B cell (primary cell): ENCODE measurements at places on chromosomes 2 and 18. TPM values are rescaled to one million over a fixed set of nuclear protein-coding genes. Genes with fewer than 3 reads are reported as not detected.

DNA sequence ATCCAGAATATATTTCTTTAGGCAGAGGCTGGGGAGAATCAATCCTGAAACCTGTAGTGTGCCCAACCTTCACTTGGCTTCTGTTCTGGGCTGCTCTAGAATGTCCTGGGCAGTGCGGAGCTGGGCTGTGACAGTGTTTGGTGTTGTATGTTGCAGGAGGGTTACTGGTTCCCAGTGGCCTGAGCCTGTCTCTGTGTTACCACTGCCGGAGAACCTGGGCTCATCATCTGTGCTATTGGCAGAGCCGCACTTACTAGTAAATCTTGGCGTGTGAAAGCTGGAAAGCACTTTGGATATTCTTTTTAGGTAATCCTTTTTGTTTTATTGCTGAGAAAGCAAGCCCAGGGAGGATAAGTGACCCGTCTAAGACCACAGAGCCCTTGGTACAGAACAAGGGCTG is 412.9 kb downstream of the SLC4A3 start:
- DNase-seq, result no peak
- H3K27me3 ChIP-seq, result no peaks in the 10 kb centered on the region
- H3K36me3 ChIP-seq, result no peaks in the 10 kb centered on the region
- H3K4me1 ChIP-seq, result no peaks in the 10 kb centered on the region

DNA sequence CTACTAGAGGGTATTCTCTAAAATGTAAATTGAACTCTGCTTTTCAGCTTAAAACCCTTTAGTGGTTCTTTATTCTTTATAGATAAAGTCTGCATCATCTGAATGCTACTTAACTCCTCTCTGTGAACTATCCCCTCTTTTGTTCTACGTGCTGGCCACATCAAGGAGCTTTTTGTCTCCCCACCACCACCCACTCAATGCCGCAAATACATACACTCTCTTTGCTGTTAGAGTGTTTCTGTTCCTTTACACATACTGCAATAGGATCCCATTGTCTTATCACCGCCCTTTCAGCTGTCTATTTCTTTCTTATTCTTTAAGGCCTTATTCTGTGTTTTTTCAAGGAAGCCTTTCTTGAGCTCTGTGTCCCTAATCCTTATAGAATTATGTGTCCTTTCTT is 83.3 kb downstream of the EML4 start:
- no peak for DNase-seq

GRCh38 chr2:115248066-115248465 is 805.6 kb downstream of the DPP10 start:
- H3K36me3 ChIP-seq, result no peaks in the 10 kb centered on the region
- no peak overlapping the region for H3K27ac ChIP-seq
- H3K4me1 ChIP-seq, result no peaks in the 10 kb centered on the region
- no peak overlapping the region for H3K4me3 ChIP-seq
- H3K27me3 ChIP-seq, result no peaks in the 10 kb centered on the region
- no peak for DNase-seq

- H3K36me3 ChIP-seq, result no peaks in the 10 kb centered on the region
- no peak for DNase-seq
- no peak overlapping the region for H3K27ac ChIP-seq
- H3K4me1 ChIP-seq, result no peaks in the 10 kb centered on the region
Measured at GRCh38 chr2:236700703-236701102, 131.1 kb downstream of the ACKR3 start.

- H3K36me3 ChIP-seq, result no peaks in the 10 kb centered on the region
- H3K4me3 ChIP-seq, result no peak overlapping the region
- no peak for DNase-seq
Measured at GRCh38 chr2:231410293-231411004, 14.9 kb downstream of the B3GNT7 start.

GRCh38 chr2:135030826-135031225 is 16.4 kb downstream of the MAP3K19 start:
- no peaks in the 10 kb centered on the region for H3K4me1 ChIP-seq
- DNase-seq, result no peak
- H3K27ac ChIP-seq, result no peak overlapping the region
- no peaks in the 10 kb centered on the region for H3K36me3 ChIP-seq
- no peak overlapping the region for H3K4me3 ChIP-seq
- H3K27me3 ChIP-seq, result no peaks in the 10 kb centered on the region

DNA sequence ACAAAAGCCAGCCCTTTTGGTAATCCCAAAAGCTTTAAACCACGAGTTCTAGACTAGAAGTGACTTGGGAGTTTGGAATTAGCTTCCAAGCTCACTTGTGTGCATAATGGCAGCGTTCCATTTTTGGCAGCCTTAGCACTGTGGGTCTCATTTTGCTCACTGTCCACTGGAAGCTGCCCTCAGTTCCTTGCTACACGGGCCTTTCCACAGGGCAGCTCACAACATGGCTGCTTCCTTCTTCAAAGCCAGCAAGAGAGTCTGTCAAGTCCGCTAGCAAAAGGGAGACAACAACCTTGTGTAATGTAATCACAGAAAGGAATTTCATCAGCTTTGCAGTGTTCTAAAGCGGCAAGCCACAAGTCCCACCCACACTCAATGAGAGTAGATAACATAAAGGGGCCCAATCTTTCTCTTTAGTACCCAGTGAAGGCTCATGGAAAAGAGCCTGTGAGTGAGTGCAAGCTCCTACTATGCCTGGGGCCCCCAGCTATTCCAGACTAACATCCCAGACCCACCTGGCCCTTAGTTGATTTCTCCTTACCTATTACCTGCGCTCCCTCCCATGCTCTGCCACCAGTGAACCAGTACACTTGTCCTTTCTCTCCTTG is 239.7 kb upstream of the FBXO11 start:
- no peak overlapping the region for H3K4me3 ChIP-seq
- H3K4me1 ChIP-seq, result no peaks in the 10 kb centered on the region

Gene ZSWIM2
- not detected in 2 replicates for total RNA-seq

Gene LYPD1
- total RNA-seq, result 0.22 TPM in 1 of 2 replicates, not detected in the other

Gene WDR54
- 39.0 and 42.2 TPM in 2 replicates for total RNA-seq
